NCI-H510A treated with DMSO at 0.1 percent for 48 hours (cell line): ENCODE measurements at places on chromosomes 4 and X.

DNA sequence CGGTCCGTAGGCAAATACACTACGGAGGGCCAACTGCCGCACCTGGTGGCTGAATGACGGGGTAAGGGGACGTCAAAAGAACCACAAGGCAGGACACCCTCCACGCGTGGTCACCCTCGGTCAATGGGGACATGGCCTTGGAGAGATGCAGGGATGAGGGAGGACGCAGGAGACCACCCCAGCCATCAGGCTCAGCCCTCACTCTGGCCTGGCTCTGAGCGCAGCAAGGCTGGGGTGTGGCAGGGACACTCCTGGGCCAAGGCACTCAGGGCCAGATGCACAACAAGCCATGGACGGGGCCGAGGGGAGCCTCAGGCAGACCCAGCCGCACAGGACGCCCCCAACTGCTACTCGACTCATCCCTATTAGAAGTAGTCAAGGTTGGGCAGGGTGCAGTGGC is 36.5 kb downstream of the GAK start:
- no peak for DNase-seq

GRCh38 chr4:143336781-143337599 is at the start of gene GAB1:
Gene GAB1, plus strand, starts transcription at chr4:143336876. Its CDS starts 313 bp downstream, at chr4:143337189.
- peak; percentile 51 for DNase-seq

DNA sequence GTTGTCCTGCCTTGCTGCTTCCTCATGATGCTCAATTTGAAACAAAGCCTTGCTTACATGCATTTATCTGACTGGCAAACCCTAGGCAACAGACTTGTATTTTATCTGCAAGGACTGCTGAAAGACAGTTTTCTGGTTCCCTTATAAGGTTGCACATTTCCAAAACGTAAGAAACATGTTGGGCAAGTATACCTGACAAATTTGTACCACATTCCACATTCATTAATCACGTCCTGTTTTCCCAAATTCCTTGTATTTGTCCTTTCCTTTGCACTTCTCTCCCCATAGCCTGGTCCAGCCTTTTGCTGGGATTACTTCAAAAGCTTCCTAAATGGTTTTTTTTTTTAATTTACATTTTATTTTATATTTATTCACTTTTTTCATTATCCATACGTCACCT is 310.1 kb downstream of the PPP3CA start:
- no peak for DNase-seq

GRCh38 chrX:48045410-48046311 is 25.8 kb downstream of the ZNF630 start:
- DNase-seq = no peak

DNA sequence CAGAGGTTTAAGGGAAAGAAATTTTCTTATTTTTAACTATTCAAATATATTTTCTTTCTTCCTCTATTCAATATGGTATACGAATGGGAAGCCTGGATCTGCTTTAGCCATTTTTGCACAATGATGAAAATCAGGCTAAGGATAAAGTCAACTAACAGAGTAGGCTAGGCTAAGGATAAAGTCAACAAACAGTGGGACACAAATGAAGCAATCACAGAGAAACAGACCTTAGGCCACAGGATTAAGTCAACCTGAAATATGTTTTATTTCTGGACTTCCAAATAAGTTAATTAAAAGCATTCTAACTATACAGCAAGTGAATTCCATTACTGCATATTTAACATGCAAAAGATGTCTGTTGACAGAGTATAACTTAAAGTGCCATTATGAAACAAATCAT is 17.0 kb downstream of the DYNLT3 start:
- no peak for DNase-seq

DNA sequence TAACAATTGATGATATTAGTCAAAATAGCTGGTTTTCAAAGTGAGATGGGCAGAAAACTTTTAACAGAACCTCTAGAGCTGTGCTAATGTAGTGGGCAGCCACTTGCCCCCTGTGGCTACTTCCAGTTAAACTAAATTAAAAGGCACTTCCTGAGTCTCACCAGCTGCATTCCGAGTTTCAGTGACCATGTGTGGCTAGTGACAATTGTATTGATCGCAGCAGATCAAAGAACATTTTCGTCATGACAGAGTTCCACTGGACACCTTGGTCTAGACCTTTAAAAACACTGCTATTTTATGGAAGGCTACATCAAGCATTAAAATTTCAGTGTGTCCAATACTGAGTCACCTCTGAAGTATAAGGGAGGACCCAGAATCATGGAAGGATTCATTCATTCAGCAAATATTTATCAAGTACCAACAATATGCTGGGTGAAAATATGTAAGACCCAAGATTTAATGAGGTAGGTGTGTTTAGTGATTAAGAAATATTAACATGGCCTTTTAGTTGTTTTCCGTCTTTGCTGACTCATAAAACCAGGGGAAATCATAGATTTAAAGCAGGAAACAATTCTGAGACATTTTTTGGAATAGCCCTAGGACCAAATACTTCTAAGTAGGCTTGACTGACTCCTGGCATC is 5.1 kb upstream of the FAT1 start:
- DNase-seq = no peak

DNA sequence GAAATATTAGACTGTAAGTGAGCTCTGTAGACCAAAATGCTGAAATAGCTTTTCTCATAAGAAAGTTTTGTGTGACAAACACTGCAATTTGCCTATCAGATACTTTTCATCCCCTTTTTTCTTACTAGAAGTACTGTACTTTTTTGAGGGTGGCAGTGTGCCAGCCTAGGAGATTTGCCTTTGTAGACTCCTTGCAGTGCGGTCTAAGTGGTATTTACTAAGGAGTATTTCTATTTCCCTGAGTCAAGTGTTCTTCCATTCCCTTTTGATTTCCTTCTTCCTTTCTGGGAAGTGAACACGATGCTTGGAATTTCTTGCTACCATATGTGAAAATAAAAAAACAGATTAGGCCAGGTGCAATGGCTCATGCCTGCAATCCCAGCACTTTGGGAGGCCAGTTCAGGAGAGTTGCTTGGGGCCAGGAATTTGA is 34.6 kb downstream of the PDLIM5 start:
- DNase-seq = no peak

GRCh38 chr4:88147799-88148217 is 10.6 kb downstream of the ABCG2 start:
- no peak for DNase-seq

DNA sequence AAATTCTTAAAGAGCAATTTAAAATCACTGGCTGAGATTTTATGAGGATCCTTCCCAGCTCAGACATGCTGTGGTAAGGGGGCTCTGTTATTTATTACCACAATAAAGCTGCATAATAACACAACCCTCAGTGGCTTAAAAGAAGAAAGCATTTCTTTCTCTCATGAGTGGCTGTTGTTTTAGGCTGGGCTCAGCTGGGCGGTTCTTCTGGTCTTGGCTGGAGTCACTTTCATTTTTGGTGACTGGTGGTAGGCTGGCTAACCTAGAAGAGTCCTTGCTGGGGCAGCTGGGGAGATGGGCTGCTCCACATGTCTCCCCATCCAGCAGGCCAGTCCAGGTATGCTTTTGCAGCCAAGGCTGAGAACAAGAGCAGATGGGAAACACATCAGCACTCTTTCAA is 113.0 kb upstream of the MSX1 start:
- no peak for DNase-seq
